Stimulated activated CD4-positive, alpha-beta T cell treated with anti-CD3 and anti-CD28 coated beads, Interleukin-1b, Interleukin-23, amount 100 ng/mL, for 1 hour (primary cell): ENCODE measurements at places on chromosomes 4 and X.

DNA sequence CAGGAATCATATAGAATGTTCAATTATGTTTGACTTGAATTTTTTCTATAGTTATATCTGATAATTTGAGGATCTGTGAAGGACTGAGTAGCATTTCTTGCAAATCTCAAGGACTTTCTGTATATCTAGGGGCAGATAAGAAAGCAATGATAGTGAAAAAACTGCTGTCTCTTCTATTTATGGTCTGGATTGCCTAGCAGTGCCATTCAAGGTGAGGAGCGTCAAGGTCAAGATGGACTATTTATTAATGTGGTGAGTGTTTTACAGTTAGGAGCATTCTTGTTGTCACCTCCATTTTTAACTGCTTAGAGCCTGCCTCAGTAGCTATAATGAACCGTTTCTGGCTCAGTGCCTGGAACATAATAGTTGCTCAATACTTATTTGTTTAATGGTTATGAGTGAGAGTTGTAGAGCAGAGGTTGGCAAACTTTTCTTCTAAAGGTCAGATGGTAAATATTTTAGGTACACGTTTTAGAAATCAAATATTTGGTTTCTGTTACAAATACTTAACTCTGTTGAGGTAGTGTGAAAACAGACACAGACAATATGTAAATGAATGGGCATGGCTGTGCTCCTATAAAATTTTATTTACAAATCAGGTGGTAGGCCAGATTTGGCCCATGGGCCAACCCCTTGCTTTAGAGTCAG, 523.2 kb upstream of the IGFBP7 start:
- DNase-seq, result no peak

DNA sequence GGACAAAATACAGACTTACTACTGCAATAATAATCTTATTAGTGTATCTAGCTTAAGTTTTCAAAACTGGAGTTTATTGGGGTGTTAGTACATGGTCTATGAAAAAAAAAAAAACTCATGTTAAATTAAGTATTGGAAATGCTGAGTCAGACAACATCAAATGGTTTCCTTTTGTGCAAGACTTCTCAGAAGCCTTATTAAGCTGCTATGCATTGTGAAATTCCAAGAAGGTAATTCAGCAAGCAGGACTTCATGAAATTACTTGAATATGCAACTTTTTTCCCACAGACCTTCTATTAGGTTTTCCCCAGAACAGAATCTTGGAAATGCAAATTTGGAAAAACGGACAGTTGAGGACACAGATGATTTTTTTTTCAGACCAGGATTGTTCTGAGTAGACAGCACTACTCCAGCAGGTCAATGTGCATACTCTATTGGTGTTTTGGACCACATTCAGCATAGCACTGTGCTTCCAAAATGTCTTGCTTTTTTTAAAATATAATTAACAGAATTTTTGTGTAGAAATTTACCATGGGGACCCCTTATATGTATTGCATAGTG, 568.8 kb upstream of the TENM3 start:
- DNase-seq, result no peak

DNA sequence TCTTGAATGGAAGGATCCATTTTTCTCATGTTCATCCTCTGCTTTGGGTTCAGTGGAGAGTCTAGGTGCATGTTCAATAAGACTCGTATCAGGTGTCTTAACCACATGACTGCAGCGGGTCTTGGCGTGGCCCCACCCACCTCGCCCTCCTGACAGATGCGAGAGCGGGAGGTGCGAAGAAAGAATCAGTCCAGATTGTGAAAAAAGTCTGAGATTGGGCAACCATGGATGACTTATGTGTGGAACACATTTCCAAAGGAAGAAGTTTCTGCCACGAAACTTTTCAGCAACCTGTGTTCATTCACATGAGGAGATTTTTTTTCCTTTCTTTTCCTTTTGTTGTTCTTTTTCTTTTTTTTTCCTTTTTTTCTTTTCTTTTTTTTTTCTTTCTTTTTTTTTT, 66.8 kb downstream of the NSD2 start:
- DNase-seq, result no peak

- no peak for DNase-seq
Observed at GRCh38 chr4:41870035-41870434, 65.2 kb upstream of the TMEM33 start.

DNA sequence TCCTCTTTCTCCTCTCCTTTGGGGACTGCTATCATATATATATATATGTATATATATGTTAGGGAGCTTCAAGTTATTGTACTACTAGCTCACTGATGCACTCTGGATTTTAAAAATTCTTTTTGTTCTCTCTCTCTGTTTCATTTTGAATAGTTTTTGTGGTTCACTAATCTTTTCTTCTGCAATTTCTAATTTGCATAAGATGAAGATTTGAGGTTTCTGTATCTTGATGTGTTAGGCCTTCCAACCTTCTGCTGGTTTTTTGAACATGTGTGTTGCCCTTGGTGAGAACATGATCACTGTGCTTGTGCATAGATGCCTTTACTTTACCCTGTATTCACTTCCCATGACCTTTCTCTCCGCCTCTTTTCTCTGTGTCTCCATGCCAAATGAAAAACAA, 7.8 kb upstream of the ZNF718 start:
- DNase-seq, result no peak

GRCh38 chrX:153487590-153488071, 7.1 kb upstream of the BGN start:
- DNase-seq, result no peak

DNA sequence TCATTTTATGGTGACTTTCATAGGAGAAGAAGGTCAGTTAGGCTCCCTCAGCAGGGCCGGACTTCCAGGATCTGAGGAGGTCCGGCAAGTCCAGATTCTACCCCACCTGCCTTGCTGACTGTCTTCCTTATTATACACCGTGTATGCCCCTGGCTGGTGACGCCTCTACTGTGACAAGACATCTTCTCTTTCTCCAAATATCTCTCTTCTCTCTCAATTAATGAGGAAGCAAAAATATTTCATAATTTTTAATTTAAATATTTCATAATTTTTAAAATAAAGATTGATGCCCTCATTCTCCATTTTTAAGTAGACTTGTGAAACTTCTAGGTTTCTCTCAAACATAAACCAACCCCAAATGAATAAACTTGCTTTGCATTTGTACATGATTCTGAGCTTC, 202.5 kb downstream of the NSUN7 start:
- no peak for DNase-seq

DNA sequence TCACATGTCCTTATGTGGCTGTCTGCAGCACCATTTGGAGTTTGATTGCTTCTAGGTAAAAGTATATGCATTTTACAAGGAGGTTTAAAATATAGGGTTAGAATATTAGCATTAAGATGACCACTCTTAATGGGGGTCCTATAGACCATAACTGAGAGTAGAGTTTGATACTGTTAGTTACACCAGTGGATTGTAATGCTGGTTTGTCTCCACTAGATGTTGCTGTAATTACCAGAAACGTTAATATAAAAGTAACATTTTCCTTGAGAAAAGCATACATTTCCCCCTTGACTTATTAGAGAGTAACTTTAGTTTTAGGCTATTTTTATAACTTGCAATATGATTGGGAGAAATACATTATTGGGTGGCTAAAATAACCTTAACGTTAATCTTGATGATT, 93.0 kb downstream of the ZXDA start:
- DNase-seq, result no peak

DNA sequence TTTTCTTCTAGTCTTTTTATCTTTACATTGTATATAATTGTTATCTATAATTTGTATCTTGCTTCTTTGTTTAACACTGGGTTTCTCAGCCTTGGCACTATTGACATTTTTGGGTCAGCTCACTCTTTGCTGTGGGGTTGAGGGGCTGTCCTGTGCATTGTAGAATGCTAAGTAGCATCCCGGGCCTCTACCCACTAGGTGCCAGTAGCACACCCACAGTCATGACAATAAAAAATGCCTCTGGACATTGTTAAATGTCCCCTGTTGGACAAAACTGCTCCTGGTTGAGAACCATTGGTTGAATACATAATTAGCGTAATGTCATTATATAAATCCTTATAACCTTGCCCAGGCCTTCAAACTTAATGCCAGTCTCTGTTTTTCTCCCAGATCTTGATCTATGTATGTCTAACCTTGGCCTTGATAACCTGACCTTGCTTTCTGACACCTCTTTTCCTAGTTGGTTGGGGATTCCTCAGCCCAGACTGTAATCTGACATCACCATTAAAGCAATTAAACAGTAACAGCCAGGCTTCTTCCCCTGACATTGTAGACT, 46.1 kb downstream of the DCX start:
- DNase-seq, result no peak

- no peak for DNase-seq
Observed at GRCh38 chr4:150619042-150619441, 37.1 kb downstream of the MAB21L2 start.

GRCh38 chr4:152258804-152259708, 276.8 kb downstream of the FBXW7 start:
- DNase-seq, result no peak
